Type B pancreatic cell (in vitro differentiated cells): ENCODE measurements at places on chromosomes 5 and 9.

GRCh38 chr9:2086971-2087370, 71.8 kb downstream of the SMARCA2 start:
- no peak overlapping the region for H3K27ac ChIP-seq
- no peaks in the 10 kb centered on the region for H3K27me3 ChIP-seq
- no peak for DNase-seq
- no peaks in the 10 kb centered on the region for H3K4me1 ChIP-seq
- H3K36me3 ChIP-seq, result peaks cover 60% of the 10 kb centered on the region

GRCh38 chr9:100426530-100427365, at the start of gene MSANTD3:
MSANTD3 (plus strand) TSS chr9:100427143; CDS start chr9:100441939, 14,796 bp downstream.
- peak; percentile 76 for DNase-seq
- H3K27ac ChIP-seq, result peak within 1 kb of the TSS; percentile 100
- H3K4me1 ChIP-seq, result peaks cover 42% of the 10 kb centered on the region

DNA sequence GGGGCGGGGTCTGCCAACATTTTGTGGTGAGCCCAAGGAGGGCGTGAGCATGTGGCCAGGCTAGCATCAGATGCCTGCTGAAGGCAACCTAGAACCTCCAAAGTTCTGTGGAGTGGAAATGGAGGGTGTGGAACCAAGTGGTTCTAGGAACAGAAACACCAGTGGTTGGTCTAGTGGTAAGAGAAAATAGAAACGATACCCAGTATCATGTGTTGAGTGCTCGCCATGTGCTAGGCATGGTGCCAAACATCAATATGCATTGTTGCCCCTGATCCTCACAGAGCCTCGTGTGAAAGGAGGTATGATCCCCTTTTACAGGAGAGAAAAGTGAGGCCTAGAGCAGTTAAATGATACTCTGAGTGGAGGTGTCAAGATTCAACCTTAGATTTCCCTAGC, 31.5 kb upstream of the MVB12B start:
- H3K4me1 ChIP-seq, result no peaks in the 10 kb centered on the region
- H3K36me3 ChIP-seq, result no peaks in the 10 kb centered on the region
- H3K27ac ChIP-seq, result no peak overlapping the region
- no peak for DNase-seq
- no peak overlapping the region for H3K4me3 ChIP-seq

DNA sequence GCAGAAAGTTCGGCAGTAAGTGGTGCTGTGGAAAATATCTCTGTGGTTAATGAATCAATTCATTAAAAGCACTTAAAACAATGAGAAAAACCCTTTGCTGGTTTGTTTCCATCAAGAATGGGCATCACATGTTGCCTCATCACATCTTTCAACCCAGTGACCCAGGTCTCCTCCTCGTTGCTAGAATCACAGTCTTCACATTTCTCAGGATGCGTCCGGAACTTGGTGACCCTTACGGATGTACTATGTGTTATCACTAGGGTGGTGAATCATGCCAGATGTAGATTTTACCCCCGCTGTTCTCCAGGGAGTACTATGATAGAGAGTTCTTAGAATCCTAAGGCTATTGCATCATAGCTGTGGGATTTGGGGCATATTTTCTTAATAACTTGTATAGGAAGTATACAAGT, 217.9 kb upstream of the KLF4 start:
- peaks cover 25% of the 10 kb centered on the region for H3K27me3 ChIP-seq
- no peaks in the 10 kb centered on the region for H3K4me1 ChIP-seq
- no peak overlapping the region for H3K4me3 ChIP-seq

GRCh38 chr9:110048976-110049698, 158.8 kb downstream of the C9orf152 start:
- no peaks in the 10 kb centered on the region for H3K36me3 ChIP-seq
- H3K27me3 ChIP-seq, result peaks cover 35% of the 10 kb centered on the region
- peak overlapping the region; percentile 98 for H3K4me3 ChIP-seq
- peak overlapping the region; percentile 58 for H3K27ac ChIP-seq

DNA sequence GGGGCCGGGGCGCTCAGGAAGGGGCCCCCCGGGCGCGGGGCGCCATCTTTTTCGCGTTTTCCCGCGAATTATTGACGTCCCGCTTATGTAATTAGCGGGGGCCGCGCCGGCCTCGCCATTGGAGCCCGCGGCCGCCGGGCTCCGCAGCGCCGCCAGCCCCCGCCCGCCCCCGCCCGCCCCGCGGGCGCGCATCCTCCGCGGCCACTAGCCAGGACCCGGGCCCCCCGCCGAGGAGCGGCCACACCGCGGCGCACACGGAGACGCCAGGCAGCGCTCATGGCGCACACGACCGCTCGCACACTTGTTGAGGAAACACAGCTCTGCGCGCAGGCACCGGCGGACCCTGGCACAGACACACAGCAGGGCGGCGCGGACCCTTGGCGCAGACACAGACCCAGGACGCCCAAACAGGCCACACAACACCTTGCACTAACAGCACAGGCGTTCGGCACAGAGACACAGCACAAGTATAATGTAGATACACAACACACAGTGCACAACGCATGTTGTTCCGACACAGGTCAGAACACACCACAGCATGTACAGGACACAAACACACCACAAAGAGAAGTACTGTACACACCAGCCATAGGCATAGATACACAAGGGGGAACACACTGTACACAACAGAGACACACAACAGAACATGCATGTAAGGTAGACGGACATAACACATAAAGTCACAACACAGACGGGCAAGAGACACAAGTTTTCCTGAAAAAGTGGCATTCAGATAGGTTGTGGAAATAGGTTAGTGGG, 467 bp upstream of the PHF19 start:
- peaks cover 22% of the 10 kb centered on the region for H3K4me1 ChIP-seq
- peaks cover 30% of the 10 kb centered on the region for H3K27me3 ChIP-seq
- H3K4me3 ChIP-seq, result peak overlapping the region; percentile 90

DNA sequence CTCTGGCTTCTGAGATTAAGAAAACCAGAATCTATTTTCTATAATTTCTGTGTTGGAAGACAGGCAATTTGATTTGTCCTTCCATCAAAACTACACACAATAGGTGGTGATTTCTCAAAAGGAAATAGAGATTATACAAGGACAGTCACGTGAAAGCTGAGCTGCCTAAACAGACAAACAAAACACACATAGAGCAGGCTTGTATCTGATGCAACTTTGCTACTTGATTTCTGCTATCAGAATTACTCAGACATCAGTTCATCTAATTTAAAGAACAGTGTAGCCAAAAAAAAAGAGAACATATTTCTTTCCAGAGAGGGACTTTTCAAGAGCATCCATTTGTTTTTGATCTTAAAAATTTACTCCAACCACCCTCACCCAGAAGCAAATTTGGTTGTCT, 2128.3 kb upstream of the C9orf72 start:
- no peak for DNase-seq
- H3K27ac ChIP-seq, result no peak overlapping the region
- H3K4me3 ChIP-seq, result no peak overlapping the region

DNA sequence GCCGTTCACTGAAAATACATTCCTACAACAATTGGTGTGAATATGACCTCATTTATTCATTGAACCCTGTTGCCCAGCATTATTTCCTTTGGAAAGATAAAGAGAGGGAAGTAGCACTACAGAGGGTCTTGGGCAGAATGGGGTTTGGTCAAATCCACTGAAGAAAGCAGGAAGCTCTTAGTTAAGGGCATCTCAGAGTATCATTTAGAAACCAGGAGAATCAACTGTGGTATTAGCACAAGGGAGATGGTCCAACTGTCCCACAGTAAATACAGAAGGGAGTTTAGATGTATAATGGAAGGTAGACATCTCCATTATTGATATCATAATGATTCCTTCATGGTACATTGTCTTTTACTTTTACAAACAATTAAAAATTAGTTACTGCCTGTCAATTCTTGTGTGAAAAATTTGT, 47.1 kb downstream of the LIX1 start:
- DNase-seq, result no peak
- peaks cover 9% of the 10 kb centered on the region for H3K36me3 ChIP-seq
- H3K27me3 ChIP-seq, result no peaks in the 10 kb centered on the region
- H3K4me3 ChIP-seq, result no peak overlapping the region
- H3K4me1 ChIP-seq, result peaks cover 43% of the 10 kb centered on the region

DNA sequence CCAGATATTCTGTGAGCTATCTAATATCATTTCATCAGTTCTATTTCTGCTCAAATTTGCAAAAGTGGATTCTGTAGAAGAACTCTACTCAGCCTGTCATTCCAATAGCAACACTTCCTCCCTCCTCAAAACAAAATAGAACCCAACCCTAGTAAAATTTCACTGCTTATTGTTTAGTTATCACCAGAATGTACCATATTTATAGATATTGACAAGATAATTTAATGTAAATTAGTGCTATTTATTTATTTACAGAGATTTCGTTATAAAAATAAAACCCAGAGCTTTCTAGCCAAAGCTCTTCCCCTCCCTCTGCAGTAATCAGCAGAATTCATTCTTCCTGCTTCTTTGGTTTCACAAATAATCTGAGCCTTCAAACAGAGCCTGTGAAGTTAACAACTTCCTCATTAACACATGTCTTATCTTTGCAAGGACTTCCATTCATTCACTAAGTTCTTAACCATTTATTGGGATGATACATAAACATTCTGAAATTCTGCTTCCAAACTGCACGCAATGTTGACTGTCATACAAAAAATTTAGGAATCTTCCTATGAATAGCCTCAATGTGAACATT, 73.7 kb upstream of the PJA2 start:
- no peaks in the 10 kb centered on the region for H3K36me3 ChIP-seq
- DNase-seq, result no peak
- no peak overlapping the region for H3K27ac ChIP-seq
- H3K27me3 ChIP-seq, result peaks cover 4% of the 10 kb centered on the region

DNA sequence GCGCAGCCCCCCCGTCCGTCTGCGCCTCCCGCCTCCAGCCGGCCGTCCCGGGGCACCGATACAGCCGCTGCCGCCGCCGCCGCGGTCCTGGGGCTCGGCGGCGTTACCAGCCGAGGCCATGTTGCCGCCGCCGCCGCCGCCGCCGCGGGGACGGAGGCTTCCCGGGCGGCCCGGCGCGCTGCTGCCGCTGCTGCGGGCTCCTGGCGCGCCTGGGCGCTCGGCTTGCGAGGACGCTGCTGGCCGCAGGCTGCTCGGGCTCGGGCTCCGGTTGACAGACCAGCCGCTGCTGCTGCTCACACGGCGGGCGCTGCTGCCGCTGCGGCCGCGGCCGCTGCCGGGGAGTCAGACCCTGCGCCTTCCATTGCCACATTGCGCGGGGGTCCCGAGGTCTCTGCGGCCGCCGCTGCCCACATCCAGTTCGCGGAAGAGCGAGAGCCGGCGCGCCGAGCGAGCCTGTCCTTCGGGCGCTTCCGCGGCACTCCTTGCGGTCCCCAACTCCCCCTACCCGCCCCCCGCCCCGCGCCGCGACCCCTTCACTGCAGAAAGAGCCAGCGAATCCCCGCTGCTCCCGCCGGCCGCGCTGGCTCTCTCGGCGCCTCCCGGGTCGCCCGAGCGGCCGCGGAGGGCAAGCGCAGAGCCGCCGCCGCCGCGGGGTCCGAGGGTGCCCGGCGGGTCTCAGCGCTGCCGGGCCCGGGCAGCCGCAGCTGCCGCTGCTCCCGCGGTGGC, 8.4 kb downstream of the PTCH1 start:
- H3K4me1 ChIP-seq, result peaks cover 28% of the 10 kb centered on the region
- H3K4me3 ChIP-seq, result peak overlapping the region; percentile 99
- H3K36me3 ChIP-seq, result peaks cover 5% of the 10 kb centered on the region
- H3K27ac ChIP-seq, result peak overlapping the region; percentile 95
- no peak for DNase-seq
